ENCODE measurements at places on chromosomes 7 and 10.

DNA sequence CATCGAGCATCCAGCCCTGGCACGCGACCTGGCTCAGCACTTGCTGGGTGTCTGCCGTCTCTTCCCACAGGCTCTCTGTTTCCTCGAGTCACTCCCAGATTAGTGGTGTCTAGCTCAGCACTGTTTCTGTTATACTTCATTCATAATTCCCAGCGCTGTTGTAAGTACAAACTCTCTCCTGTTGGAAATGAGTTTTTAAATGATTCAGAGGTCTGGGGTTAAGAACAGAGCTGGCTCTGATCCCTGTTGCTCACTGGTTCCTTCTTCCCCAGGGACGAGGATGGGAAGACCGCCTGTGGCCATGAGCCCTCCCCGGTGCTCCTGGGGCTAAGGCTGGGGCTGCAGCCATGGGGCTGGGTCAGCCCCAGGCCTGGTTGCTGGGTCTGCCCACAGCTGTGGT, 17.3 kb upstream of the C10orf95 start:
- no peak for DNase-seq

GRCh38 chr10:112706577-112706976, 243.5 kb upstream of the TCF7L2 start:
- no peak for DNase-seq

- DNase-seq, result peak; percentile 69
Measured at GRCh38 chr10:88934900-88935672, 17.5 kb downstream of the ACTA2 start.

DNA sequence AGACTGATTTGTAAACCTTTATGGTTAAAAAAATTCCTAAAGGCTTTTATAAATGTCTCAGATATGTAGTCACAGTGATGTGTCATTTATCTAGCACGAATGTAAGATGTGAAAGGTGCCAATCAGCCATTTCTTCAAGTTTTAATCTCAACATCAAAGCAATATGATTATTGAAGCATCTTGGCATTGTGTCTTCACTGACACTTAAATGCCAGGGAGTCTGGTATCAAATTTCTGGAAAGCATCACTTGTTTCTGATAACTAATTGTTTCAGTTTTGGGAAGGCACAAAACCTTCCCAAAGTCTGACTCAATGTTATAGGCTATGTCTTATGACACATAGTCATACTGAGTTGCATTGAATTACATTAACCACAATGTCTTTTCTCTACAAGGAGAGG, 492.0 kb upstream of the CNTNAP2 start:
- no peak for DNase-seq

GRCh38 chr7:105161366-105161765, 147.4 kb downstream of the KMT2E start:
- DNase-seq, result no peak

GRCh38 chr7:71826141-71826540, 586.0 kb downstream of the CALN1 start:
- DNase-seq, result no peak

- peak; percentile 62 for DNase-seq
Measured at GRCh38 chr10:124539935-124540641, 78.5 kb downstream of the LHPP start.

- no peak for DNase-seq
Measured at GRCh38 chr10:110967645-110968044, 48.2 kb downstream of the SHOC2 start.

DNA sequence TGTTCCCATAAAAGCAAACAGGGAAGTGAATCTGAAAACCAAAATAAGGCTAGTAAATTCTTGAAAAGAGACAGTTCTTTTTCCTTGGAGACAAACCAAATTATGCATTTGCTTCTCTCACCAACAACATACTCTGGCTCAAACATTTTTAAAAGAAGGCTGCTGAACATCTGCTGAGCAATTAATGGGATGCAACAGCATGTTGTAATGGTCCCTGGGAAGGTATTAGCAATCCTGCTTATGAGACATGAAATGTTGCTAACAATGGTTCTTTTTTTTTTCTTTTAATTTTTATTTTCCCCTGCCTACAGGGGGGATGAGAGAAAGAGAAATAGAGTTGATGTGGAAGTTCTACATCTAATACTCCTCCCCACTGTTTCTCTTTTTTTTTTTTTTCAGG, 572.1 kb downstream of the SORCS1 start:
- no peak for DNase-seq

DNA sequence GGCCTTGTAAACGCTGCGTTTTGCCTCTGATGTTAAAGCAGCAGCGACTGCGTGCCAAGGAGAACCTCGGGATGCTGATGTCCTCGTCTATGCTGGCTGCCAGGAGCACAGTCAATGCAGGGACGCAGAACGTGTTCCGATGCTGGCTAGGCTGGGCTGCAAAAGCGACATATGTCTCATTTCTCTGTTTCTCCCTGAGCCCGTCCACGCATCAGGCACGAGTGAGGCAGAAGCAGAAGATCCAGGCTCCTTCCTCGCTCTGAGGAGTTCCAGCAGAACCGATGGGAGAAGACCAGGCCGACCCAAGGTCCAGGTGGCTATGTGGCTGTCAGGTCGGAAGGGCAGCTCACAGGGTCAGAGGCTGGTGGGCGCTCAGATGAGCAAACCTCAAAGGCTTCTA, 3.7 kb upstream of the FOXL3 start:
- DNase-seq, result no peak

DNA sequence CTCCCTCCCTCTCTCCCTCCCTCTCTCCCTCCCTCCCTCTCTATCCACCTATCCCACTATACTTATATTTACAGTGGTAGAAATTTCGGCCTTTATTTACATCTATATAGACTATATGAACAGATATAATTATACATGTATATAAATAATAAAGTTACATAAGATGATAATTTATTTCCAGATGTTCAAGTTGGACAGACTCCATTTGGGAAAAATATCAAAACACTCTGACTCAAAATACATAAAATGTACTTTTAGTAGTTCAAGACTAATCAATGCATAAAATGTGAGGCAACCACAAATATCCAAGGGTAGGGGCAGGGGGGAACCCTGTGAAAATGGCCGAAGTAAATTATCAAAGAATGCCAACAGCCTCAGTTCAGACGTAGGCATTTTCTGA, 203.0 kb downstream of the FANK1 start:
- no peak for DNase-seq

GRCh38 chr10:79295563-79295962, 51.7 kb upstream of the PPIF start:
- DNase-seq, result no peak

- DNase-seq, result no peak
Measured at GRCh38 chr7:121360564-121360963, 31.8 kb downstream of the WNT16 start.

DNA sequence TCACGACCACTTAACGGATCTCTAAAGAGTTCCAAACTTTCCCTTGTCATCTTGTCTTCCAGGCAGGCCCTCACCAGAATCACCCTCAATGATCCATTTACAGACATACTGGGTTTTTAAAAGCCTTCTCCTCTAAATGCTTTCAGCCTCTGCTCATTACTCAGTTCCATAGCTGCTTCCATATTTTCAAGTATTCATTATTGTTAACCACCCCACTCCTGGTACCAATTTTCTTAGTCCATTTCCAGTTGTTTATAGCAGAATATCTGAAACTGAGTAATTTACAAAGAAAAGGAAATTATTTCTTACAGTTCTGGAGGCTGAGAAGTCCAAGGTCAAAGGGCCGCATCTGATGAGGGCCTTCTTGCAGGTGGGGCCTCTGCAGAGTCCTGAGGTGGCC, 56.5 kb upstream of the NKX6-2 start:
- DNase-seq, result no peak

DNA sequence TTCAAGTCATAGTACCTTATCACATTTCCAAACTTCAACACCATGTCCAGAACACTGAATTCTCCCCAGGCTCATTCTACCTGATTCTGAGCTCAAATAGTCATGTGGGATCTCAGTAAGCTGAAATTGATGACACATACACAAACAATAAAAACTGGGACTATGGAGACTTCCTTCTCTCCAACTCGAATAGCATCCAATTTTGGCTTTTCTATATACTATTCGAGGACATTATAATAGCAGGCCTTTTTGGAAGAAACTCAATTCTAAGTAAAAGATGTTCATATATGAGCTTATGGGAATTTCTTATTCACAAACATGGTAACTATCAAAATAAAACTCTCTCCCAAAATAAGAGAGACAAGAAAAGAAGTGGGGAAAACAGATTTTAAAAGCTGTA, 551 bp upstream of the TAS2R40 start:
- no peak for DNase-seq

- DNase-seq, result peak; percentile 37
Measured at GRCh38 chr7:1693419-1693990, 23.4 kb downstream of the ELFN1 start.

DNA sequence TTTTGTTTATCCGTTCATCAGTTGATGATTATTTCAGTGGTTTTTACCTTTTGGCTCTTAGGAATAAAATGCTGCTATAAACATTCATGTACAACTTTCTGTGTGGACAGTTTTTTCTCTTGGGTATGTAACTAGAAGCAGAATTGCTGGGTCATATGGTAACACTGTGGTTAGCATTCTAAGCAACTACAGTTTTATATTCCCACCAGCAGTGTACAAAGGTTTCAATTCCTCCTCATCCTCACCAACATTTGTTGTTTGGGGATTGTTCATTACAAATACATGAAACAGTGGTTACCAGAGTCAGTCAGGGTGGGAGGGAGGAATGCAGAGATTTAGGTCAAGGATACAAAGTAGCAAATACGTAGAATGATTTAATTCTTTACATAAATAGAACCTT, 97.0 kb downstream of the NPSR1 start:
- no peak for DNase-seq

- DNase-seq, result no peak
Measured at GRCh38 chr7:7577888-7578287, 11.2 kb downstream of the MIOS start.

GRCh38 chr10:100482834-100483185, 20.0 kb downstream of the WNT8B start:
- no peak for DNase-seq

- DNase-seq, result no peak
Measured at GRCh38 chr10:62460393-62460792, 86.2 kb downstream of the ZNF365 start.

GRCh38 chr7:150734254-150734653, 3.0 kb upstream of the GIMAP5 start:
- DNase-seq, result no peak

GRCh38 chr7:20114468-20114867, 102.7 kb downstream of the MACC1 start:
- DNase-seq, result no peak

DNA sequence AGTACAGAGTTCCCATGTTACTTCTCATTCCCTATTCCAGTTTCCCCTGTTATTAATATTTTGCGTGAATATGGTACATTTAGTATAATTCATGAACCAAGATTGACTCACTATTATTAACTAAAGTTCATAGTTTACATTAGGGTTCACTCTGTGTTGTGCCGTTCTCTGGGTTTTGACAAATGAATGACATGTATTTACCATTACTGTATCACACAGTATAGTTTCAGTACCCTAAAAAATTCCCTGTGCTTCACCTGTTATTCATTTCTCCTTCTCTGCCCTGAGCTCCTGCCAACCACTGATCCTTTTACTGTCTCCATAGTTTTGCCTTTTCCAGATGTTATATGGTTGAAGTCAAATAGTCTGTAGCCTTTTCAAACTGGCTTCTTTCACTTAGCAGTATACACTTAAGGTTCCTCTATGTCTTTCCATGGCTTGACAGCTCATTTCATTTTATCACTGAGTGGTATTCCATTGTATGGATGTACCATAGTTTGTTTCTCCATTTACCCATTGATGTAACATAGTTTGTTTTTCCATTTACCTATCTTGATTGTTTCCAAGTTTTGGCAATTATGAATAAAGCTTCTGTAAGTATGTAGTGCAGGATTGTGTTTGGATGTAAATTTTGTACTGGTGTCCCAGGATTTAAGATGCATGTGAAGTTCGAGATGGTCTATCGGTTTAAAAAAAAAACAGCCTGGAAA, 58.8 kb downstream of the CDK14 start:
- no peak for DNase-seq
